SK-MEL-5 (cell line): ENCODE measurements at places on chromosomes 4 and X. TPM values are rescaled to one million over a fixed set of nuclear protein-coding genes. Genes with fewer than 3 reads are reported as not detected.

The ADH1A gene
- not detected in 2 replicates for total RNA-seq

The MRPS18C gene
- 45.7 and 50.2 TPM in 2 replicates for total RNA-seq

The FAM9C gene
- not detected in 2 replicates for total RNA-seq

The STPG2 gene
- total RNA-seq, result 0.13 TPM in 1 of 2 replicates, not detected in the other

The CFI gene
- total RNA-seq, result 0.26 and 0.69 TPM in 2 replicates

The PAGE4 gene
- total RNA-seq, result 0.43 TPM in 1 of 2 replicates, not detected in the other

The DDIT4L gene
- total RNA-seq, result 0.53 and 0.55 TPM in 2 replicates

The MAMLD1 gene
- total RNA-seq, result 0.08 and 0.16 TPM in 2 replicates

The SLC26A1 gene
- 0.37 TPM in 1 of 2 replicates, not detected in the other for total RNA-seq

The UGT2B15 gene
- not detected in 2 replicates for total RNA-seq

The PARM1 gene
- not detected in 2 replicates for total RNA-seq

GRCh38 chr4:26418850-26419249, 71.4 kb downstream of the CCKAR start:
- no peak for DNase-seq

- peak; percentile 6 for DNase-seq
Observed at GRCh38 chrX:85107407-85107806, 103.7 kb downstream of the APOOL start.

- no peak for DNase-seq
Observed at GRCh38 chr4:70759126-70759525, 37.4 kb downstream of the RUFY3 start.

- no peak for DNase-seq
Observed at GRCh38 chrX:7088968-7089615, 58.4 kb upstream of the STS start.

- no peak for DNase-seq
Observed at GRCh38 chr4:139822391-139822790, 156.8 kb downstream of the MGST2 start.

DNA sequence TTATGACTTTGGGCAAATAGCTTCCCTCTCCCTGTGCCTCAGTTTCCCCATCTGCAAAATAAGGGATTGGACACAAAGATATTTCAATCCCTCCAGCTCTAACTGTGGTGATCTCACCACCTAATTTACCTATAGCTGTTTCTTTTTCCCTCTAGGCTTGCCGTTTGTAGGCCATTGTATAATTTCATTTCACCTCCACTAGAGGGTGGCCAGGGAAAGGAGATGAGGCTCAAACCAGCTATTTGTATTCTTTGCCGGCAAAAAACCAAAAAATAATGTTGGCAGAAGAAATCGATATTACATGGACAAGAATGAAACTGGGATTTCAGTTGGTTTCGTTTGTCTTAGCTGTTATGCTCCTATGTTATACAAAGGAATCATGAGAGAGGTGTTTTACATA, 36.1 kb upstream of the DOCK11 start:
- DNase-seq, result peak; percentile 55

DNA sequence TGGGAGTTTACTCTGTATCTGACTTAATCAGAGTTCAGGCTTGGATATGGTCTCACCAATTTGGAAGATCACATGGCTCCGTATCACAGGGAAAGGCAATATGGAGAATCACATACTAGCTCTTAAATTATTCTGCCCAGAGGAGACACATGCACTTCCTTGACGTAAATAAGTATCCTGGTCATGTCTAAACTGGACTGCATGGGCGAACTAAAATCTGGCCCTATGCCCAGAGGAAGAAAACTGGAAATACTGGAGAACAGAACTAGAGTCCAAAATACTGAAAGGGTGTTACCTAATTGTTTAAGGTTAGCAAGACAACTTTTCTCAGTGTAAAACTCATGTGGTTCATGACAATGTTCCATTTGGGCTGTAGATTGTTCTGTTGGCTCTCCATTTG, 832.3 kb downstream of the RAB28 start:
- DNase-seq, result no peak

DNA sequence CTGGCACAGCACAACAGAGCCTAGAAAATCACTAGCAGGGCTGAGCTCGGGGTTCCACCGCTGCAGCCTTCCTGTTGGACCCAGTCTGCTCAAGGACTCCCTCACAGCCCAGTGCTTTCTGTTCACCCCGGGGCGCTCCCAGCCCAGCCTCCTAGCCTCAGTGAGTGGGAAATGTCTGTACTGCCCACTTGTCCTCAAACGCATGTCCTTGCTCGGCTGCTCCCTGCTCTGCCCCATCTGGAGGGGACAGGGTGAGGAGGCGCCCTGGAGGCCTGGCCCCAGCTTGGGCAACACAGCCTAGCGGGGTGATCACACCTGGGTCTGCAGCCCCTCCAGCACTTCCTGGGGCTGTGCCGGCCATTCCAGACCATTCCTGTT, 11.9 kb upstream of the CCNQ start:
- DNase-seq, result no peak

- DNase-seq, result no peak
Observed at GRCh38 chr4:94403751-94404150, 48.0 kb upstream of the PDLIM5 start.

- DNase-seq, result no peak
Observed at GRCh38 chr4:71222661-71223060, 116.2 kb upstream of the SLC4A4 start.

DNA sequence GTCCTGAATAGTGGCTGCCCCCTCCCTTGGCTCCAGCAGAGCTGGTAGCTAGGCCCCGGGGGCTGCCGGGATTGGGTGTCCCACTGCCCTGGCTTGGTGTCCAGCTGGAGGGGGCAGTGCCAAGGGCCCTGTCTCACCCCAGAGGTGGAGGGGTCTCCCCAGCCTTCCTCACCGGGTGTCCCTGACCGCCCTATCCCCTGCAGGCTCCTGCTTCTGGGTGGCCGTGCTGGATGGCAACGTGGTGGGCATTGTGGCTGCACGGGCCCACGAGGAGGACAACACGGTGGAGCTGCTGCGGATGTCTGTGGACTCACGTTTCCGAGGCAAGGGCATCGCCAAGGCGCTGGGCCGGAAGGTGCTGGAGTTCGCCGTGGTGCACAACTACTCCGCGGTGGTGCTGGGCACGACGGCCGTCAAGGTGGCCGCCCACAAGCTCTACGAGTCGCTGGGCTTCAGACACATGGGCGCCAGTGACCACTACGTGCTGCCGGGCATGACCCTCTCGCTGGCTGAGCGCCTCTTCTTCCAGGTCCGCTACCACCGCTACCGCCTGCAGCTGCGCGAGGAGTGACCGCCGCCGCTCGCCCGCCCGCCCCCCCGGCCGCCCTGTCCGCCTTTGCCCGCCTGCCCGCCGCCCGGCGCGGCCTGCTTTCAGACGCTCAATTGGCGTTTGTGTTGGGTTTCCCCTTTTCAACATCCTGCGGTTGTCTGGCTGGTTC, 4.6 kb downstream of the NAT8L start:
- DNase-seq, result no peak
